ENCODE measurements at places on chromosomes 3 and 15. TPM values are rescaled to one million over a fixed set of nuclear protein-coding genes. Genes with fewer than 3 reads are reported as not detected.

DNA sequence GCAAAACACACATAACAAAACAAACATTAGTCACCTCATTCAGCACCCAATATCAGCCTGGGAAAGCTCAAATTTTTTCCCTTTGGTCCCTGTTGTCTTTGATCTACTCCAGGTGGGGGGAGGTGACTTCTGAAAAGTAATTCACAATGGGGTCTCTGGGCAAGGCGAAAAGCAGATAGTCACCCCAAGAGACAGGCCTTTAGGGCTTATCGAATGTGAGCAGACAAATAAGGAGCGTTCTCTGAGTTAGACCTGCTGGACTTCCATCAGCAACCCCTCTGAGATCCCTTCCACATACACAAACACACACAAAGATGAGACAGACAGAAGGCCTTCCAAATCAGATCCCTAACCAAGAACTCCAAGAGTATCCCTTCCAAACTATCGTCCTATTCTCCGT is 171.0 kb upstream of the SMAD3 start:
- DNase-seq: no peak

LYZL4 gene
- not detected for polyA plus RNA-seq

DNA sequence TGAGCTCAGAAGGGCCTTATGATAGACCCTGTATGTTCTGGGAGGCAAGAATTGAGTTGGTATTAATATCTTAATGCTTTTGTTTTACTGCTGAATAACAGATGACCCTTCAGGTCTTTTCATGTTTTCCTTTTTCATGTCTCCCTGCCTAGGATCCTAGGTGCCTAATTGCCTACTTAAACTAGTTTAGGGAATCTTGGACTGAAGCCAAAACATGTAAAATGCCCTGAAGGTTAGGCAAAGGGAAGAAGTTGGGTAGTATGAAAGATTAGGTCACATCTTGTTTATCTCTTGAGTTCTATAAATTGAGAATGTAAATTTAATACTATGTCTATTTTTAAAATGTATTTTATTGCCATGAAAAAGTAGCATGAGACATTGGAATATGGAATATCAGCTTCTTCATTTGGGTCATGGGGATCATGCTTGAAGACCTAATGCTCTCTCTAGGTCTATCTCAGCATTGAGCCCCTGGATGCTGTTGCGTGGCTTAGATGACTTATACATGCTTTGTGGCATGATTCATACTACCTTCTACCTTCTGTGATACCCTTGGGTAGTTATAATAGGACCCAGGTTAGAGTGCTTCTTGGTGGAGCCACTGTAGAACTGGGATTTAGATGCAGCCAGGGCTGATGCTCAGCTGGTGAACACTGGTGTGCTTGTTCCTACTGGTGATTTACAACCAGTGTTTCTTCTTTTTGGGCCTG is 26.4 kb downstream of the RBM6 start:
- DNase-seq: no peak

DNA sequence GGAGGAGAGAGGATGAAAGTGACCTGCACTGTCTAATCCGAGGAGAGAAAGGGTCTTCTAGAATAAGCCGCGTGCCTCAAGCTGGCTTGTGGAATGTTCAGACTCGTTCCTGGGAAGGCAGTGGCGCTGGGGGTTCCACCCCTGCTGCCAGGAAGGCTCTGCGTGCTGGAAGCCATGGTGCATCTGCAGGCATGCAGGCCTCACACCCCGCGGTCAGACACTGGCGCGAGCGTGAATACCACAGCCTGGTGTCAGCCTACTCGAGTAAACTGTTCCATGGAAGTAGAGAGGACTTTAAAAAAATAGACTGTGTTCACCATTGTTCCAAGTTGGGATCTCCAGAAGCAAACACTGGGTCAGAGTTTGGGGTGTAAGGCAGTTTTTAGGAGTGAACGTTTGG is 25.9 kb upstream of the GABRG3 start:
- no peak for DNase-seq

P2RY1 gene
- polyA plus RNA-seq: not detected

DNA sequence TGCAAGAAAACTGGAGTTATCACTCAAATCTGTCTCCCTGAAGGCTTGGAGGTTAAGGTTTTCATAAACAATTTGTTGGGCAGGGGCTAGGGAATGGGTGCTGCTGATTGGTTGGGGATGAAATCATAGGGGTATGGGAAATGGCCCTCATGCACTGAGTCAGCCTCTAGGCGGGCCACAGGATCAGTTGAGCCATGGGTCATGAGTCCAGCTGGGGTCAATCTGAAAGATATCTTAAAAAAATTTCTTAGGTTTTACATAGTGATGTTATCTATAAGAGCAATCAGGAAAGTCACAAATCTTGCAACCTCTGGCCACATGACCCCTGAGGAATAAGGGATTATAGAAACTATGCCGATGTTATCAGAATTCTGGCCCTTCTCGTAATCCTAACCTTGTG is 491.7 kb downstream of the ZIC1 start:
- DNase-seq: no peak

Measured in naive thymus-derived CD8-positive, alpha-beta T cell (primary cell).